ENCODE measurements at places on chromosomes 1 and 21. TPM values are rescaled to one million over a fixed set of nuclear protein-coding genes. Genes with fewer than 3 reads are reported as not detected.

GRCh38 chr21:41803316-41803715, 36.5 kb upstream of the RIPK4 start:
- no peak overlapping the region for H3K4me3 ChIP-seq
- H3K27ac ChIP-seq = no peak overlapping the region
- no peaks in the 10 kb centered on the region for H3K27me3 ChIP-seq
- peaks cover 4% of the 10 kb centered on the region for H3K4me1 ChIP-seq
- DNase-seq = no peak

DNA sequence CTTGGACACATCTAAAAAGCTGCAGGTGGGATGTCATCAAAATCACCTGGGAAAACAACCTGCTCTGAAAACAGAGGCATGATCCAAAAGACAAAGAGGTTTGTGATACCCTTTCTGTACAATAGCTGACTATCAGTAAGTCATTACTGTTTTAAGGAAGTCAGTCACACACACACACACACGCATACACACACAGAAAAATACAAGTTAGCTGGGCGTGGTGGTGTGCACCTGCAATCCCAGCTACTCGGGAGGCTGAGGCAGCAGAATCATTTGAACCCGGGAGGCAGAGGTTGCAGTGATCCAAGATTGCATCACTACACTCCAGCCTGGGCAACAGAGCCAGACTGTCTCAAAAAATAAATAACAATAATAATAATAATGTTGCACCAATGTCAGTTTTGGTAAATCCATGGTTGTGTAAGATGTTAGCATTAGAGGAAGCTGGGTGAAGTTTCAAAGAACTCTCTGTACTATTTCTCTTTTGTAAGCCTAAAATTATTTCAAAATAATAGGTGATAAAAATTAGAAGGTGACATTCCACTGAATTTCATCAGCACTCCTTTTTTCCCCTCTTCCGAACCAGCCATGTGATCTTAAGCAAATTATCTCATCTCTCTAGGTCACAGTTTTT, 9.9 kb upstream of the HLCS start:
- H3K4me3 ChIP-seq = no peak overlapping the region
- H3K36me3 ChIP-seq = no peaks in the 10 kb centered on the region
- H3K27ac ChIP-seq = no peak overlapping the region
- no peaks in the 10 kb centered on the region for H3K27me3 ChIP-seq
- H3K4me1 ChIP-seq = peaks cover 15% of the 10 kb centered on the region

- peak; percentile 52 for DNase-seq
- no peak overlapping the region for H3K4me3 ChIP-seq
- H3K36me3 ChIP-seq = no peaks in the 10 kb centered on the region
- peaks cover 3% of the 10 kb centered on the region for H3K27me3 ChIP-seq
- H3K27ac ChIP-seq = peak overlapping the region; percentile 63
- peaks cover 16% of the 10 kb centered on the region for H3K4me1 ChIP-seq
These were observed 103.4 kb upstream of the VAMP3 start for GRCh38 chr1:7667625-7668218.

- H3K27me3 ChIP-seq = no peaks in the 10 kb centered on the region
- H3K4me3 ChIP-seq = no peak overlapping the region
- H3K4me1 ChIP-seq = no peaks in the 10 kb centered on the region
- H3K36me3 ChIP-seq = peaks cover 8% of the 10 kb centered on the region
- no peak for DNase-seq
These were observed 18.2 kb downstream of the TSNAX start for GRCh38 chr1:231546693-231547092.

- H3K36me3 ChIP-seq = no peaks in the 10 kb centered on the region
- no peaks in the 10 kb centered on the region for H3K4me1 ChIP-seq
- no peak overlapping the region for H3K4me3 ChIP-seq
These were observed 77.2 kb upstream of the CTTNBP2NL start for GRCh38 chr1:112318698-112319370.

- H3K36me3 ChIP-seq = no peaks in the 10 kb centered on the region
- DNase-seq = no peak
- H3K27me3 ChIP-seq = no peaks in the 10 kb centered on the region
- H3K4me3 ChIP-seq = no peak overlapping the region
These were observed 720.4 kb upstream of the ADGRL4 start for GRCh38 chr1:79726911-79727310.

DNA sequence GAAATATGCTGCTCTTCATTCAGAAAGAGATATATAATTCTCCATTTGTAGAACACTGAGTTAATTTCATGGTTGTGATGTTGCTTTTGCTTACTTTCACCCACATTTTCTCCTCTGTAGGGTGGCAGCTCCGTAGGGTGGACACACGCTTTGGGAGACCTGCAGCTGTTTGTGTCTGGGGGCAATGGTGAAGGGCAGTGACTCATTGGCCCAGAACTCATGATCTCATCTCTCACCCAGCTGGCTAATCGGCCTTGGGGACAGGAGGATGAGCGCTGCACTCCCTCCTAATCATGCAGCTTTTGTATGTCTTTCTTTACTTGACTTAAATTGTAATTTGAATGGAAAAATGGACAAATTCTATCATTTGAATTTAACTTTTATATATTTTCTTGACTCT, 9.6 kb downstream of the DISC1 start:
- H3K4me1 ChIP-seq = peaks cover 14% of the 10 kb centered on the region
- H3K36me3 ChIP-seq = no peaks in the 10 kb centered on the region
- H3K4me3 ChIP-seq = no peak overlapping the region
- no peaks in the 10 kb centered on the region for H3K27me3 ChIP-seq

GRCh38 chr1:64100791-64101190, 102.6 kb upstream of the UBE2U start:
- no peak overlapping the region for H3K4me3 ChIP-seq
- no peak overlapping the region for H3K27ac ChIP-seq
- H3K27me3 ChIP-seq = no peaks in the 10 kb centered on the region
- H3K36me3 ChIP-seq = no peaks in the 10 kb centered on the region
- H3K4me1 ChIP-seq = no peaks in the 10 kb centered on the region

DNA sequence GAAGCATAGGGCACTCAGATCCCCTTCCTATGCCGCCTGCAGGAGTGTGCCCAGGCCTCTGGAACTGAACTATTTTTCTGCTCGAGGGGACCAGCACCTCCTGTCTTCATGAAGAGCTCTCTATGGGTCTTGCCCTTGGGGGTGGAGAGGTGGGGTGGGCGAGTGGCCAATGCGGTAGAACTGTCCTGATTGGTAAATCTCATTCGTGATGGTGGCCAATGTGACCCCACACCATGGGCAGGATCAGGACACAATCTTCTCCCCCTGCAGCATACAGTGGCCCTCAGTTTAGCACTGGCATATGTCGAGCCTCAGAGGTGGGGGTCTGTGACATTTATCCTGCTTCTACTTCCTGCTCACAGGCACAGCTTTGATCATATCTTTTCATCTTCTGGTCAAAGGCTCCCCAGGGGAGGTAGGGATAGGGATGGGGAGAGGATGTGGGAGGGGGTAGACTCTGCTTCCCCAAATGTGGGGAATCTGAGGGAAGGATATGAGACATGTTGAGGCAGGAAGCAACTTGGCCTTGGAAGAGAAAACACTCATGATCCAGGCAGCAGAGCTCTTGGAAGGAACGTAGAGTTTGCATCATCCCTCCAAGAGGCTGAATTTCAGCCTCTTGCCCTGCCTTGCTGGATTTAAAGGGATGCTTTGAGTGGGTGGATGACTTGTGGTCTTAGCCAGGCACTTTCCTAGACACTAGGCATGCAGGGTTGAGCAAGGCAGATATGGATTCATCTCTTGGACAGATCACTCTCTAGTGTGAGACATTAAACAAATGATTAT, 81.8 kb downstream of the LAMC2 start:
- H3K27ac ChIP-seq = peak overlapping the region; percentile 64
- peak; percentile 97 for DNase-seq
- H3K4me3 ChIP-seq = no peak overlapping the region

- H3K4me3 ChIP-seq = no peak overlapping the region
- DNase-seq = no peak
- no peaks in the 10 kb centered on the region for H3K36me3 ChIP-seq
- H3K27me3 ChIP-seq = no peaks in the 10 kb centered on the region
- H3K27ac ChIP-seq = no peak overlapping the region
These were observed 213.9 kb upstream of the LYPLAL1 start for GRCh38 chr1:218959784-218960183.

DNA sequence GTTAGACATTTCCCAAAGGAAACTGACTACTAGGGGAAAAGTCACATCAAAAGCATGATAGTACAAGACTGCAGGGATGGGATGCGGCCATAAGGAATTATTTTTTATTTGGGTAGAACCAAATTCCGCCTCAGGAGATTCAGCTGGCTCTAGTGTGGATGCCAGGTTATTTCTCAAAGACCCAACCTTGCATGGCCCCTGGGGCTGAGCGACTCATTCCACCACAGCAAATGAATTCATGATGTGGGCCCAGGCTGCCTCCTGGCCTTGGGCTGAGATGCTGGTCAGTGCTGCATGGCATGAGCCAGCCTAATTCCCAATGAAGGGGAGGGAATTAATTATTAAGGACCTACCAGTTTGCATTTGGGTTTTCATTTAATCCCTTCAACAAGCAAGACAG, 11.8 kb downstream of the TMEM35B start:
- H3K27me3 ChIP-seq = no peaks in the 10 kb centered on the region
- no peaks in the 10 kb centered on the region for H3K36me3 ChIP-seq
- no peak for DNase-seq
- H3K4me3 ChIP-seq = no peak overlapping the region

- DNase-seq = no peak
- no peaks in the 10 kb centered on the region for H3K4me1 ChIP-seq
- H3K36me3 ChIP-seq = peaks cover 44% of the 10 kb centered on the region
- no peak overlapping the region for H3K4me3 ChIP-seq
- H3K27ac ChIP-seq = no peak overlapping the region
These were observed 12.8 kb downstream of the PRDX6 start for GRCh38 chr1:173489929-173490328.

- no peaks in the 10 kb centered on the region for H3K27me3 ChIP-seq
- no peaks in the 10 kb centered on the region for H3K36me3 ChIP-seq
- no peaks in the 10 kb centered on the region for H3K4me1 ChIP-seq
These were observed 812.3 kb downstream of the PLA2G4A start for GRCh38 chr1:187641015-187641414.

The ENAH gene
- total RNA-seq = 829 TPM

The TMEM269 gene
- total RNA-seq = 0.07 TPM

The FCRL1 gene
- not detected for total RNA-seq

The LRRC53 gene
- not detected for total RNA-seq

The CFAP141 gene
- total RNA-seq = not detected

The AGPAT3 gene
- total RNA-seq = 35.6 TPM

The KHDRBS1 gene
- 126 TPM for total RNA-seq

All from astrocyte (in vitro differentiated cells and primary cell).